Activated gamma-delta T cell (primary cell): ENCODE measurements at places on chromosomes 5 and 9.

DNA sequence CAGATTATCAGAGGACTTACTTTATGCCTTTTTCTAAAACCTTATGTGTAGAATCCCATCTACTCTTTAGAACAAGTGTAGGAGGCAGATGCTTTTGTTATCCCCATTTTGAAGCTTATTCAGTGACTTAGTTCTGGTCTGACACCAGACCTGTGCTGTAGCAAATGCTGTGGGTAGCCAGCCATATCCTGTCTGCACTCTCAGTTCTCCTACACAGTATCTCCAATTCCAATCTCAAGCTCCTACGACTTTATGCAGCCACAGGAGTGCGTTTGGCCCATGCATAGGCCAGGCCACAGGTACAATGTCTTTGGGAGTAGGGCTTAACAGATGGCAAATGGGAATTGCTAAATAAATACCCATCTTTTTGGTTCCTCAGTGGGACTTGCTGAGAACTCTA, 292.6 kb downstream of the MCTP1 start:
- no peak for DNase-seq

DNA sequence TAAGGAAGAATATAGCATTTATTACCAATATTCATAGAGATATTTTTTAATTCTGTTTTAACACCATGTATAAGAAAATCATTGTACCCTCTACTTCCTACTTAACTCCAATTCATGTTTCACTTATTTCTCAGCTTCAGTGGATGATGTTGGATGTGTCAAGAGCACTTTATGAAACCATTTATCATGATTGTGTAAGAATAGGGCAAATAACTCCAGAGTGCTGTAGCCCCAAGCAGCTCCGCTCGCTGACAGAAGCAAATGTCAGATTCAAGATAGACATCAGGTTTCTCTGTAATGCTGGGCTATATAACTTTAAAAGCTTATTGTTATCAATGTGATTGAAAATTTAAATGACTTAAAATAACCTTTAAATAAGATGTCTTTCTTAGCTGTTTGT, 50.4 kb downstream of the MAST4 start:
- no peak for DNase-seq

DNA sequence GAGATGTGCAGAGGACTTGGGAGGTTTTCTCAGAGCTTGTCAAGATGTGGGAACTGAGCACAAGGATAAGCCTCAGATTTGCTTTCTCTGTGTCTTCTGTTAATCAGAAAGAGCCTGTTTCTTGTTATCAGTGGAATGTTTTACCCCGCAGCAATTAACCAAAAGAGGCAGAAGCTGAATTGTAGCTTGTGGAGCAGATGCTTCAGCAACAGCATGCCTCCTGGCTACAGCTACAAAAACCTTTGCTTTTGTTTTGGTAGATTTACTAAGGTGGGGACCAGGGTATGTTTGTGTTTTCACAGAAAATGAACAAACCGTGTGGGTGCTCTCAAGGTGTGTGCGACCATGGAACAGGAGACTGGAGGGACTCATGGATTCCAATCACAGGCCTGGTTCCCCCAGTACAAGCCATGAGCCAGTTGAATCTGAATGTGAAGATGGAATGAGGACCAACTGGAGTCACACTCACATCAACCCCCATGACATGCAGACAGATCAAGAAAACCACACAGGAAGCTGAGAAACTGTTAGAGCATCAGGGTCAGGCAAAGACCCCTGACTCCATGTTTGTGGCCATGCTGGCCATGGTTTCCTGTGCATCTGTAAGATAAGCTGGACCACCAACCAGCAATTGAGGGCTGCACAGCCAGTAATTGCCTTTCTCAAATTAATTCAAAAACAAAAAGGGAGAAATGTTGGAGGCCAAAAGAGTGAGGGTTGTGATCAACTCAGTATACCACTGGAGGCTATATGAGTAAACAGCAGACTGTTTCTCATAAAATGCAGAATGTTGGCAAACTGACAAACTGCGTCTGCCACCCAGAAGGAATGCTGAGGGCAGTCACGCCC, 6.9 kb downstream of the UGT3A2 start:
- DNase-seq: no peak

- DNase-seq: no peak
Observed at GRCh38 chr9:6239048-6239461, 23.4 kb downstream of the IL33 start.

DNA sequence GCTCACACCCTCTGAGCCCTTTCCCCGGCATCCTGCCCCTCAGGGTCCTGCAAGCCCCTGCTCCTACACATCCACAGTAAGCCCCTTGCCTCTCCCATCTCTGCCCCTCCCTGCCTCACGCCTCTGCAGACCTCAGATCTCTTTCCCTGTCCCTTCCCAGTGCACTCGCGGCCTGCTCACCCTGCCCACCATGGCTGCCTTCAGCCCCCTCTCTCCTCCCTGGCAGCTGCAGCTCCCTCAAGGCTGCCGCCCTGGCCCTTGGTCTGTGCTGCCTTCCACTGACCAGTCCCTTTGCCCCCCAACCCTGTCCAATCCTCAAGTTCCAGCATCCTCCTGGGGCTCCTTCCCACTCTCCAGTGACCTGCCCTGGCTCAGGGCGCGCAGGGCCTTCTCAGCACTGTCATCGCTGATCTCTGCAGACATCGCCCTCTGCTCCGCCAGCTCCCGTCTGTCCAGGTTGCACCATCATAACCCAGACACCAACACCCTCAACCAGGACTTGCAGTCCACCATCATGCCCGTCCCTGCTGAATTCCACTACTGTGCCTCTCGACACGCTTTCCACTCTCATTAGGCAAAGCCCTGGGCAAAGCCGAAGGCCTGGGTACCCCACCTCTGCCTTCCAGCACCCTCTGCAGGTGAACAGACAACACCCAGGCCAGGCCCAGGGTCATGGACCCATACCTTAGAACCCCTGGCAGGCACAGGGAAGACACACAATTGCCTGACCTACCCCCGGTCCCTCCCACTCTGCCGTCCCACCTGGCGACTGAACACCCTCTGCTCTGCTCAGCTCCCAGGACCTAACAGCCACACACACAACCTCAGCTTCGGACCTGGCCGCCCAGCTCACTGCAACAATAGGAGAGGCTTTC, 97.8 kb upstream of the RUFY1 start:
- DNase-seq: no peak

DNA sequence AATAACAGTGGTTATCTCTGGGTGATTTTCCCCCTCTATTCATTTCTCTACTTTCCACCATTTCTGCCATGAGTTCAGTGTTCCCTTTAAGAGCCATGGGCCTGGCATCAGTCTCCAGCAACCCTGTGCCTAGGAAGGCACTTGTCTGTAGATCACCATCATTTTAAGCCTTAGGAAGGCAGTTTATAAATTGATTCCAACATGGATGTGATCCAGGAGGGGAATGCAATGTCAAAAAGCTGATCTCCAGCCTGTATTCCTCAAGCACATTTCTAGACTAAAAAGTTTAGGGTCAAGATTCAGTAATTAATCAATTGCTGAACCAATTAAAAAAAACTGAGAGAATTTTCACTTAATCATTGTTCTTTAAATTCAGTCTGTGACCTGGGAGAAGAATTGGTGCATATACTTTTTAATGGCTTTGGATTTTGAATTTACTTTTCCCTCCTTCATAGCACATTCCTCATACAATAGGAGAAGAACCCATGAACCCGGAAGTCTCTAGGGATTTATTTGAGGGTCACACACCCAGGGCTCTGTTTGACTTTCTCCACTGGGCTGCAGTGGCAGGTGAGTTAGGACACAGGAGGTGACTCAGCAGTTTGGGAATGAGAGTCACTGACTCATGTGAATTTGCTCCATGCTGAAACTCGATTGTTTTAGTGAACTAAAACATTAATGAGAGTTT, 6.1 kb upstream of the ERMP1 start:
- DNase-seq: no peak

GRCh38 chr9:83957248-83957513, 22.8 kb downstream of the HNRNPK start:
- no peak for DNase-seq

DNA sequence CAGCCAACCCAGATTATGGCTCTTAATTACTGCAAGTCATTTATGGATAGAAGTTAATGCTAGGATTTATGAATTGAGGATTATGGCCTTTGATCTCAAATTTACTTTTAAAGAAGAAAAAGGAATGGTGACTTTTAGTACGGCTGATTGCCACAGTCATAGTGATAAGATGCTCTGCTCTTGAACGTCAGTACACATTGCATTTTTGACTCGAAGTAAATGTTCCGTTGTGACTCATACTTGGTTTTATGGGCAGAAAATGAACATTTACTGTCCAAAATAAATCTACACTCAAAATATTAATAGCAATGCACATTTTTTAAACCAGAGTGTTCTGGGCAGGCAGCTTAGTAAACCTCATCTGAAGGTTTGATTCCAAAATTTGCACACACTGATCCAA, 830 bp downstream of the ADAMTSL1 start:
- no peak for DNase-seq
